Epithelial cell of prostate (primary cell): ENCODE measurements at places on chromosomes 12 and 14.
A peak's percentile ranks its signal among the peaks of the same experiment; 100 is the strongest.

GRCh38 chr12:108717243-108717642 is 14.1 kb downstream of the CORO1C start:
- DNase-seq: no peak

- no peak for DNase-seq
Observed at GRCh38 chr12:46217541-46218321, 51.1 kb downstream of the SLC38A1 start.

DNA sequence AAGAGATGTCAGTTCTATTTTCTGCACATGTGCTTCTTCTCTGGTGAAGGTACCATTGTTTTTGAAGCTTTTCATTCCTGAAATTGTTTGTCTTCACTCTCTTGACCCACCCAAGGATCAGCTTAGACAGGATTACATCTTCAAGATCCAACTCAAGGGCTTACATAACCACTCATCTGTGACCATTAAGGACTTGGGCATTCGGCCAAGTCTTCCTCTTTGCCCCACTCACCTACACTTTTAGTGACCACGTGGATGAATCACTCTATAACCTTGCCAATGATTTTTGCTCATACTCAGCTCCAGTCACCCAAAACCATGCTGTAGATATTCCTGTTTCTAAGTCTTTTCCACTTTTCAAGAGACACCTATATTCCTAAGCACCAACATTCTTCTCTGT is 36.5 kb upstream of the SSTR1 start:
- DNase-seq: no peak

DNA sequence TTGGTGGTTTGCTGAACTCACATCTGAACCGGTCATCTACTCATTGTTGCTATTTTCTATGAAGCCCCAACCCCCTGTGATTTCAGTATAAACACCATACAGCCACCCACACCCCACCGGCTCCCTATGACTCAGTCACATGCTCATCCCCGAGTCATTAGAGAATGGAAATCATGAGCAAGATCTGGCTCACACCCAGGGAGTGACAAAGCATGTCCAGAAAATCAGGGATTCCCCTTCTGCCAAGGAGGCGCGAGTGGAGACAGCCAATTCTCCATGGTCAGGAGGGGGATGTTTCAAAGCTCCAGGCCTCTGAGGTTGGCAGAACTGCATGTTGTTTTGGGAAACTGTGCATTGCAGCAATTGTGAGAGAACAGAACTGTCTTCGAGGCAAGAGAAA is 657.5 kb upstream of the TBX3 start:
- DNase-seq: peak; percentile 94

DNA sequence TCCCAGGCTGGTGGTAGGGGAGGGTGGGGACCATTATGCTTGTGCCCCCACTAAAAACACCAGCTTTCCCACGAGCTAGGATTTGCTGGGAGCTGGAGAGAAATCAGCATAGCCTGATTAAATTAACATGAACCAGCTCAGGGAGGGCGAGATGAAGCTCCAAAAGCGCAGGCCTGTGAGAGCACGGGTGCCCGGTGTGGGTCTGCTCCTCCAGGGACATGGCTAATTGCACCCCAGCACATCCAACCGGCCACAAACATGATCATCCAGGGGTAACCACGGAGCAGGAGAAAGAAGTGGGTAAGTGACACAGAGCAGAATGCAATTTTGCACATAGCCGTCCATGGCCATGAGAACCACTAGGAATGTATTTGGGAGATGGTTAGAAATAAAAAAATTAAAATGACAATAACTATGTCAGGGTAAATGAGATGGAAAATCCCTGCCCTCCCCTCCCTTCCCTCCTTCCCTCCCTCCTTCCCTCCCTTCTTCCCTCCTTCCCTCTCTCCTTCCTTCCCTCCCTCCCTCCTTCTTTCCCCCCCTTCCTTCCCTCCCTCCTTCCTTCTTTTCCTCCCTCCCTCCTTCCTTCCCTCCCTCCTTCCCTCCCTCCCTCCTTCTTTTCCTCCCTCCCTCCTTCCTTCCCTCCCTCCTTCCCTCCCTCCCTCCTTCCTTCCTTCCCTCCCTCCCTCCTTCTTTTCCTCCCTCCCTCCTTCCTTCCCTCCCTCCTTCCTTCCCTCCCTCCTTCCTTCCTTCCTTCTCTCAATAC is 26.9 kb downstream of the CLMN start:
- no peak for DNase-seq

- no peak for DNase-seq
Observed at GRCh38 chr12:117080661-117081144, 18.5 kb downstream of the TESC start.

GRCh38 chr12:110282300-110282860 is 1.3 kb downstream of the ATP2A2 start:
- DNase-seq: no peak

DNA sequence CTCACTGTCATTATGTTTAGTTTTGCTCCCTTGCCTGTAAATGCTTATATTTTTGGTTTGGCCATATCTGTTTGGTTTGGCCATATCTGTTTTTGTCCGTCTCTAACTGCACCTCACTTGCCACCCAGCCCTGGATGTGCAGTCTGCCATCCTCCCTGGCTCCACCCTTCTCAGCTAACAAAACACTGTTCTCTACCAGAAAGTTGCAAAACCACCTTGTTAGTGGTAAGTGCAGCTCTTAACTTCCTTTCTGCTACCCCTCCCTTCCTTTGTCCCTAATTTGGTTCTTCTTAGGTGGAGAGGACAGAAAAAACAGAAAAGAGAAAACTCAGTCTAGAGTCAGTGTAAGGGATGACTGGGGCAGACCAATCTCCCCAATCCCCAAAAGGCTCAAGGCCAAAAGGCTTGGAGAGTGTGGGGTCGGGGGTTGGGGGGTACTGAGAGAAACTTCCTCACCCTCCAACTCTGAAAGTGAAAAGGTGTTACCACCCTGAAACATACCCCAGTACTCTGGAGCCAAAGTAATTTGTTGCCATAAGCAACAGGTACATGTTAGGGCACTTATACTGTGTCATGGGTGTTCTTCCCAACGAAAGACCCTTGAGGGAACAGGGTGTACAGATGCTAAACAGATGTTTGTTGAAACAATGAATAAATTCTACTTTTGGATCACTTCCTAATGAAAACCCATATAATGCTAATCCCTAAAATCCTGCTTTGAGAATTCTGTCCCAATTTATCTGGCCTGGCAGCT is 5.0 kb downstream of the BIN2 start:
- no peak for DNase-seq

GRCh38 chr14:70654632-70655031 is 12.9 kb downstream of the TTC9 start:
- DNase-seq: no peak

DNA sequence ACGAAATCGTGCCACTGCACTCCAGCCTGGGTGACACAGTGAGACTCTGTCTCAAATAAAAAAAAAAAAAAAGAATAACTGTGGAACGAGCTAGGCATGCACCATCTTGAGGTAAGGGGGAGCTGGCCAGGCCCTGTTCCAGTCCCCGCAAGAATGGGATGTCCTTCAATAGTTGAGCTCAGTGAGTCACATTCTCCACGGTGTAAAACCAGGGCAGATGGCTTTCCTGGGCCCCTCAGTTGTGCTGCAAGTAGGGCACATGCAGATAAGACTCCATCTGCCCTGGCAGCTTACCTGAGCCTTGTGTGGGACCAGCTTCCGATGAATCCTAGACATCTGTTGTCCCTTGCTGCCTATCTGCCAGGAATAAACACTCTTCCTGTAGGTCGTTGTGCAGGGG is 312.1 kb downstream of the VRK1 start:
- DNase-seq: no peak

DNA sequence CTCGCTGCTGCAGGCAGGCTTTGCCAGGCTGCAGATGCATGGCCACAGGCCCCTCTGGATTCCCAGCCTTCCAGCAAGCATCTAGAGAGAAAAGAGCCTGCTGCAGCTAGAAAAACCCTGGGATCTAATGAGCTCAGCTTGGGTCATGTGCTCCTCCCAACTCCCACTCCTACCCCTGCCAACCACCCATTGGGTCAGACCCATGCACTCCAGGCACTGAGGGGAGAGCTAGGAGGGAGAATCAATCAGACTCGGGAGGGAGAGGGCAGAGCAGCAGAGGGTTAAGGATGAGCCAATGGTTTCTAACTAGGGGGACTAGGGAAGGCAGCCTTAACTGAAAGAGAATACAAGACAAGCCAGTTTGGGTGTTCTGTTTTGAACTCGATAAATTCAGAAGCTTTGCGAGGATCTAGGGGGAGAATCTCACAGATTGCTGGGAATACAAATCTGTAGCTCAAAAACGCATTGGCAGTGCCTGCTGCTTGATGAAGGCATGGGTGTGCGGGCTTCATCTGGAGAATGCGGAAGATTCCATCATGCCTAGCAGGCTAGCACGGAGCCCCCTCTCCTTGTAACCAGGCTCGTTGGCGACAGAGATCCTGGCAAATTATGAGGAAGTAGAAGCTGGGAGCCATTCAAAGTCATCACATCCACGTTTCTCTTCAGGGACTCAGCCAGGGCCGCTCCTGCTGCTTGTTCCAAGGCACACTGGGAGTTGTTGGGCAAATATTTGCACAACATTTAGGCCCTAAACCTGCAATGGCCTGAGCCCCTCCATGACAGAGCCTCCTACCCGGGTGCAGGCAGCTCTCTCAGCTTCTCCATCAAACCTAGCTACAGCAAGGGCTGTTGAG is 56.4 kb downstream of the VCPKMT start:
- DNase-seq: no peak

GRCh38 chr12:105555556-105556295 is 225.2 kb downstream of the C12orf75 start:
- DNase-seq: no peak

DNA sequence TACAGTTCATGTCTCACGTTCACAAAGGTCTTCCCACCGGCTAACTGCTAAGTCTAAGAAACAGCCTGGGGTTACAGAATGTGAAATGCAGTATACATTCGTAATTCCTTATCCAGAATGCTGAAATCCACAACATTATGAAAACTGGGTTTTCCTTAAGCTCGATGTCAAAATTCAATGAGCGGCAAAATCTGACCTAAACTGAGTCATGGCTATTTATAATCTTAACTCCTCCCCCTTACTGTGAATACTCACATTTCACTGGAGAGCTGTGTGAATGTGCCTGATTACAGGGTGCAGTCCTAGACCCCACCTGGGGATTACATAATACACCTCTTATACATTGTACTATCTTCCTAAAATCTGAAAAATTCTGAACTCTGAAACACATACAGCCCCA is 35.3 kb downstream of the STX2 start:
- DNase-seq: no peak

- peak; percentile 8 for DNase-seq
Observed at GRCh38 chr12:69821456-69822159, 3.4 kb upstream of the MYRFL start.

DNA sequence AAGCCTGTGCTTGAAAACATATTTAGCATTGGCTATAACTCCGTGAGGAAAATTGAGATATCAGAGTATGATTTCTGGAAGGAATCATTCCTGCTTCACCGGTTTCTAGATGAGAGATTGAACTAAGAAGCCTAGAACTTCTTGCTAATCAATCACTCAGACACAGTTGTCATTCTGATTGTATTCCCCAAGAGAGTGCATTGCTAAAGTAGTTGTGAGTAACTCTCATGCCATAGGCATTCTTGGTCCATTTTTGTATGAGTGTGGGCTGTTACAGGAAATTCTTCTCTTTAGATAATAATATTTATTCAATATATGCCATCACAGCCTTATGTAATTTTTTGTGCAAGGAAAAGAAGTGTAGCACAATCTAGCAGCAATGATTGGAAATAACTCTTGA is 893.3 kb upstream of the MDGA2 start:
- no peak for DNase-seq

- DNase-seq: no peak
Observed at GRCh38 chr14:24250354-24250753, 7.9 kb upstream of the TINF2 start.

DNA sequence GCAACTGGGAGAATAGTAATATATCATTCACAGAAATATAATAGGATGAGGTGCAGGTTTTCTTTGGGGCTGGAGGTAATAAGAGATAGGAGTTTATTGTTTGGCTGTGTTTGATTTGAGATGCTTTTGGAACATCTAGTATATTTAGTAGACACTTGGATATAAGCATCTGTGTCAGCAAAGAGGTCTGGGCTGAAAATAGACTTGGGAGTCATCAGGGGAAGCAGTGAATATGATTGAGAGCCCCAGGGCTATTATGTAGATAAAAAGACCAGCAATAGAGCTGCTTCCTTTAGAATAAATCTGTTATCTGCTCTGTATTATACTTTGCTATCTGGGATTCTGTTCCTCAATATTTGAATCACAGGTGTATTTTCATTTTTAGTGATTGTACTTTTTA is 36.6 kb downstream of the SPATA7 start:
- no peak for DNase-seq

- DNase-seq: no peak
Observed at GRCh38 chr12:50590869-50591268, 86.1 kb downstream of the DIP2B start.

DNA sequence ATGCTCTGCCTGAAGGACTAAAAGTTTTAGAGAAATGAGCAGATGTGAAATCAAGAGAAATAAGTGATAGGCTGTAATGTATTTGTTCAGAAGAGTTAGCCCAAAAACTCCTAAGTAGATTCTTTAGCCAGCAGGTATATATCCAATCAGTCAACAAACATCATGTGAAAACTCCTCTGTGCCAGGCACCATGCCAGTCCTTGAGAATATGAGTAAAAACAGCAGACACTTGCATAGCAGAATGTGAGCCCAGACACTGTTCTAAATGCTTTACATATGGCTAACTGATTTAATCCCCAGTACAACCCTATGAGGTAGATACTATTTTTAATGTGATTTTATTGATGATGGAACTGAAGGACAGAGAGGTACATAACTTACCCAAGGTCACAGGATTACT is 329.8 kb downstream of the PAWR start:
- DNase-seq: no peak

GRCh38 chr14:89720741-89721729 is 233.5 kb downstream of the EFCAB11 start:
- DNase-seq: no peak

GRCh38 chr14:52876311-52876710 is 74.5 kb downstream of the FERMT2 start:
- no peak for DNase-seq

GRCh38 chr12:29270446-29270845 is 110.5 kb downstream of the ERGIC2 start:
- no peak for DNase-seq

GRCh38 chr12:93134893-93135285 is 205.8 kb upstream of the EEA1 start:
- DNase-seq: no peak
